ENCODE measurements at places on chromosomes 2 and 18. TPM values are rescaled to one million over a fixed set of nuclear protein-coding genes. Genes with fewer than 3 reads are reported as not detected.

ABI2 gene
- total RNA-seq = 33.0 TPM

CFAP65 gene
- not detected for total RNA-seq

CHRND gene
- not detected for total RNA-seq

ORC2 gene
- total RNA-seq = 10.1 TPM

FOXI3 gene
- not detected for total RNA-seq

SLC11A1 gene
- total RNA-seq = 23.0 TPM

MRPL53 gene
- 19.6 TPM for total RNA-seq

OR6B2 gene
- not detected for total RNA-seq

QPCT gene
- total RNA-seq = 5.2 TPM

CCBE1 gene
- total RNA-seq = 2.2 TPM

TEKT4 gene
- total RNA-seq = not detected
